ENCODE measurements at places on chromosomes 5 and 9. TPM values are rescaled to one million over a fixed set of nuclear protein-coding genes. Genes with fewer than 3 reads are reported as not detected.

GRCh38 chr5:66595756-66596635 lies at the start of gene MAST4:
Gene MAST4, plus strand, starts transcription at chr5:66596393. Its CDS starts 263 bp downstream, at chr5:66596656.
- peak; percentile 55 for DNase-seq

DNA sequence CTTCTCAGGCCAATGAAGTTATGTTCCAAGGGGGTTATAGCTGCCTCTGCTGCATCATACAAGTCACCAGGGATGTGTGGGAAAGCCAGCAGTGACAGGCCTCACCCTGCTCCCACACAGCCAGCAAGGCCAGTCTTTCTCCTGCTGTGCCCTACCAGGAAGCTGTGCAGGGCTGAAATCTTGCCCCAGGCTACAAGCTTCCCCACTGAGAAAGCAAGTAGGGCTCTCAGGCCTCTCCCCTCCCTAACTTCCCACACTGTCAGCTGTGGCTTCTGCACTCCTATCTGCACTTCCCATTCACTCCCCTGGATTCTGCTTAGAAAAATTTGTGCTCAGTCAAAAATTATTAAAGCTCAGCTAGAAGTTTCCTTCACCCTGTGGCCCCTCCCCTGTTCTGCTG lies 611.2 kb upstream of the ZNF608 start:
- DNase-seq, result no peak

The NRG2 gene
- 3.3 TPM for total RNA-seq

DNA sequence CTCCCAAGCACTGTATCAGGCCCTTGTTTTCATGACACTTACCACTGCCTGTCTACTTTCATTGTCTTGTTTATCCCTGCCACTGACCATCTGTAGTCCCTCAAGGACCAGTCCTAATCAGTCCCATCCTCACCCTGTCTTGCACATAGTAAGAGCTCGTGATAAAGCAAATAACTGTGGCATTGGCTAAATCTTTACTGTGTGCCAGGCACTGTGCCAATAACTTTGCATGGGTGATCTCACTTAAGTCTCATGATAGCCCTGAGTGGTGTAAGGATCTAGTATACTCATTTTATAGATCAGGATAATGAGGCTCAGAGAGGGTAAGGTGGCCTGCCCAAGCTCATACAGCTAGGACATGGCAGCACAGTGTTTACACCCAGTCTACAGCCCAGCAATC lies 5.6 kb downstream of the CDX1 start:
- no peak for DNase-seq

DNA sequence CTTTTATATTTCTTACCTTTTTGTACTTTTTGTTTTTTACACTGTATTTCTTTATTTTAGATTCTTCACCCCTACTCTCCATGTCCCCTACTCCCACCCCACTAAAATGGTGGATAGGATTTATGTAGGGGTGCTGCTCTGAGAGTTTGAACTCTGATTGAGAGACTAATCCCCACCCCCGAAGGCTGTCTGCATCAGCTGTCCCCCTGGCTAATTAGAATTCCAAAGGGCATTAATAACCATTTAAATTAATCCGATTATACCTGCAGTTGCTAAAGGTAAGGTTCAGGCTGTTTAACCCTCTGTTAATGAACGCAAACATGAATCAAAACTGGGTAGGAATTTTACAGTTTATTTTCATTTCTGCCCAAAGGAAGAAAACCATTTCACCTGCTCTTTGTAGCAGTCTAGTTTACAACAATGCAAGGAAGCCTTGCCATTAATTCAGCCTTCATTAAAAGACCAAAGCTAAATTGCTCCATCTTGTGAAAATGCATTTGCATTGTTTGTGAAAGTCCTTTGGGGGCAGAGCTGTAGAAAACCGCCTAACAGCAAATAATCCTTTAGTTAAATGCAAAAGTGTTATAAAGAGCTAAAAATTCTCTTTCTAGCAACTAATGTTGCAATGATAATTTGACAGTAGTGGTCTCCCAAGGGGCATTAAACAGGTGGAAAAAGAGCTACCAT lies 71.2 kb downstream of the ZCCHC7 start:
- DNase-seq, result no peak

The SLC6A3 gene
- 1.2 TPM for total RNA-seq

- DNase-seq, result no peak
Observed at GRCh38 chr5:150286820-150287219, 2.8 kb downstream of the CAMK2A start.

DNA sequence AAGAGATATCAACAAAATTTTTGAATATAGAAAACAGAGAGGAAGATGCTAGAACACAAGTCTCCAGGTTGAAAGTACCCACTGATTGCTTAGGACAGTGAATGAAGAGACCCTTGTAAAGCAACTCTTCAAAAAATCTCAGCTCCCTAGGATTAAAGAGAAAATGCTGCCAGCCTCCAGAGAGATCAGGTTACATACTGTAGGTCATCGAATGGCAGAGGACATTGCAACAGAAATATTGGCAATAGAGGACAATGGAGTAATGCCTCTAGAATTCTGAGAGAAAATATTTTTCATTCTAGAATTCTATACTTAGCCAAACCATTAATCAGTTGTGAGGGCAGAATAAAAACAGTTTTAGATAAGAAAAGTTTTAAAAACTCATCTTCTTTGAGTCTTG lies 43.1 kb upstream of the ELL2 start:
- DNase-seq, result no peak

DNA sequence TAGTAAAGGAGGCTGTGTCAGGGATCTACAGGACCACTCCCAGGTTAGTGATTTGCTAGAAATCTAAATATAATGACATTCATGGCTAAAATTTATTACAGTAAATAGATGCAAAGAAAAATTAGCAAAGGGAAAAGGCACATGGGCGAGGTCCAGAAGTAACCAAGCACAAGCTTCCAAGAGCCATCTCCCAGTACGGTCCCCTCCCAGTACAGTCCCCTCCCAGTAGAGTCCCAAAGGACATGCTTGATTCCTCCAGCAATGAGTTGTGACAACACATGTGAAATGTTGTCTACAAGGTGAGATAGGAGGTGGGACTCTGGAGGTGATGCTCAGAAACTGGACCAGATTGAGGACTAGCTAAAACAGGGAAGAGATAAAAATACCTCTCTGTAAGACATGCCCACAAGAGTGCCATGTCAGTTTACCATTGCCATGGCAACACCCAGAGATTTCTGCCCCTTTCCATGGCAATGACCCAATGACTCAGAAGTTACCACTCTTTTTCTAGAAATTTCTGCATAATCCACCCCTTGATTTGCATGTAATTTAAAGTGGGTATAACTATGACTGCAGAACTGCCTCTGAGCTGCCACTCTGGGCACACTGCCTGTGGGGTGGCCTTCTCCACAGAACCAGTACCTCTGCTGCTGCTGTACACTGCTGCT lies 27.9 kb upstream of the CEMIP2 start:
- DNase-seq, result no peak

- DNase-seq, result no peak
Observed at GRCh38 chr5:140181002-140181483, 6.1 kb downstream of the CYSTM1 start.

DNA sequence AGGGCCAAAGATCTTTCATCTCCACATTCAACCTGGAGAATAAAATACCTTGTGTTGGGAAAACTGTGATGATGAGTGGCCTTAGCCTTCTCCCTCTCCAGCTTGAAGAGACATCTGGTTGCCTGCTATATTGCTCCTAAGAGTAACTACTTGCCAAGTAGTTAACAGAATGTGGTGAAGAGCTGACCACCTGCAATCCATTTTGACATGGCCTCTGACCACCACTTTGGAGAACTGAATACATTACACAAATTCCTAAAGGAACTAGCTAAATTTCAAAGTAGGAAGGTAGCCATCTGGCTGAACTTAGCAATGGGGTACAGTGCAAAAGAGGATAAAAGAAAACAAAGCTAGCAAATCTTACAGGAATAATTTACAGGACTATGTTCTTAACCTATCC lies 7.2 kb downstream of the TBCA start:
- no peak for DNase-seq

DNA sequence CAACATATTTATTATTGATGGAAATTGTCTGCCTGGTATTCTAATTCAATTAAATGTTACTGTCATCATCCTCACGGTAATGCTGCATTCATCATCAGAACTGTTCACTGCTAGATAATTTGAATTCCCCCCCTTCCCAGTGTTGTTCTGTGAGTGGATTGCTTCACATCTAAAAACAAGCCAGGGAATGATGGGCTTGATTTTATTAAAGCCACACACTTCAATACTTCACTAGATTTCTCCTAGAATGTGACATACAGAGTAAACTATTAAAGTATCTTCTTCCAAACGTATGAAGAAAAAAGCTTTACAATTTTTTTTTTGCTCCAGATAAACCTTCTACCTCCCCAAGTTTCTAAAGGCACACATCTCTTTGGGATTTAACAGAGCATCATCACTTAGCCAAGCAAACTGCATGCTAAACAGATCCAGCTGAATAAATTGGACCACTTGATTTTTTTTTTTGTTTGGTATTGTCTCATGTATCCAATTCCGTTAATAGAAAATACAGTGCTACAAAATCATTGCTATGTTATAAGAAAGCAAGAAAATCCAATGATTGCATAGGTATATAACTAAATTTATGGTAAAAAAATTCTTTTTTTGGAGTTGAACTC lies 692.4 kb downstream of the MTRR start:
- DNase-seq, result no peak

DNA sequence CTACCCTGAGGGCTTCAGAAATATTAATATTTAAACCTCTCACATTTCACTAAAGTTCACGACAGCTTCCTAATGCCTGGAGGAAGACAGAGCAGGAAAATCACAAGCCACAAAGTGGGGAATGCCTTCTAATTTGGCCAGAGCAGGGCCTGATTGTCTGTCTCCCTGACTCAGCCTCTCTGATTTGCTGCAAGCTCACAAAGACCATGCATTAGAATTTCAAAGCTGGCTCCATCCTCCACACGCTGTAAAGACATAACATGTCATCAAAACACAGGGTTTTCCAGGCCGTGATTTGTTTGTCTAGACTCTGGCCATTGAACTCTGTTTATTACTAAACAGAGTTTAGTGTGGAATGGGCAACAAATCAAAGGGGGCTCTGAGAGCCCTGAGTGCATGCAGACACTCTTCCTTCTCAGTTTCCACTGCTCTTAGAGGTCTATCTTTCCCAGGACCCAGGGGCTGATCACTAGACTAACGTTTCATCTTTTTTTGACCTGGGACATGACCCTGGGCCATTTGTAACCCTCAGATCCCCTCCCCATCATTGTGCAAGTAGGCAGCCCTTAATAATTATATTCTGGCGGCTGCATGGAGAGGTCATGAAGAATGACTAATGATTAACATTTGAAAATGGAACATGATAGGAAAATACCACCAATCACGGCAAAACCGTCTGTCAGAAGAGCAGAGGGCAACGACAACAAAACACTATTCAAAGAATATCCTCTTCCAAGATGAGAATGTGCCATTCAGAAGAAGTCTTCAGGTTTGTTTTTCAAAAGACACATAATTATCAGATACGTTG lies 140.2 kb downstream of the ENC1 start:
- DNase-seq, result no peak

DNA sequence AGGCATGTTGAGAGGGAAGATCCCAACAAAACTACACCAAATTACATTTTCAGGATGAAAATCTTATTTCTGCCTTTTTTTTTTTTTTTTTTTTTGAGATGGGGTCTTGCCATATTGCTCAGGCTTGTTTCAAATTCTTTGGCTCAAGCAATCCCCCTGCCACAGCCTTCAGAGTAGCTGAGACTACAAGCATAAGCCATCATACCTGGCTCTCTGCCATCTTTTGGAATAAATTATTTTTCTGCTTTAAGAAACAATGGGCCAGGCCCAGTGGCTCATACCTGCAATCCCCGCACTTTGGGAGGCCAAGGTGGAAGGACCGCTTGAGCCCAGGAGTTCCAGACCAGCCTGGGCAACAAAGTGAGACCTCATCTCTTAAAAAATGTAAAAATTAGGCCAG lies 14.3 kb downstream of the AFF4 start:
- no peak for DNase-seq

The MAP3K1 gene
- 31.5 TPM for total RNA-seq

Data from omental fat pad (tissue), 4 donors.